ENCODE measurements at places on chromosomes 7 and 10. TPM values are rescaled to one million over a fixed set of nuclear protein-coding genes. Genes with fewer than 3 reads are reported as not detected.

GRCh38 chr7:96040250-96040772 lies 268.0 kb downstream of the DYNC1I1 start:
- DNase-seq = no peak

- no peak for DNase-seq
Measured at GRCh38 chr10:35388682-35389081, 52.4 kb downstream of the CCNY start.

DNA sequence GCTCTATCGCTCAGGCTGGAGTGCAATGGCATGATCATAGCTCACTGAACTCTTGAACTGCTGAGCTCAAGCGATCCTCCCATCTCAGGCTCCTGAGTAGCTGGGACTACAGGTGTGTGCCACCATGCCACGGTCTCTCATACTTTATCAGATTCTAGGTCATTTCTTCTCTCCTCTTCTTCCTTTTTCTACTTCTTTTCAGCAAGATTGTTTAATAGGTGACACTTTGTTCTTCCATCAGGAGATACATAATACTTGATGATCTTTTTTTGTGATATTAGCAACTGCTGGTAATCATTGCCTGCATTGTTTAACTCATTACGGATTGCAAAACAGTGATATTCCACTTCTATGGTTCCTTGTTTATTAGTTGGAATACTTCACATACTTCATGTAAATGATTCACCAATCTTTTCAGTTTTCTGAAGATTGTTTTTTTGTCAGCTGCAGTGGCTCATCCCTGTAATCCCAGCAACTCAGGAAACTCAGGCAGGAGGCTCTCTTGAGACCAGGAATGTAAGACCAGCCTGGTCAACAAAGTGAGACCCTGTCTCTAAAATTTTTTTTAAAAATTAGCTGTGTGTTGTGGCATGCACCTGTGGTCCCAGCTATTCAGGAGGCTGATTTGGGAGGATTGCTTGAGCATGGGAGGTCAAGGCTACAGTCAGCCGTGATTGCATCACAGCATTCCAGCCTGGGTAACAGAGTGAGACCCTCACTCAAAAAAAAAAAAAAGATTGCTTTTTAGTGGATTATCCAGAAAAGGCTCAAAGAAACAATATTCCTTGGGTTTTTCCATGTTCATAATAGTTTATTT lies 36.2 kb upstream of the CHST3 start:
- DNase-seq = no peak

DNA sequence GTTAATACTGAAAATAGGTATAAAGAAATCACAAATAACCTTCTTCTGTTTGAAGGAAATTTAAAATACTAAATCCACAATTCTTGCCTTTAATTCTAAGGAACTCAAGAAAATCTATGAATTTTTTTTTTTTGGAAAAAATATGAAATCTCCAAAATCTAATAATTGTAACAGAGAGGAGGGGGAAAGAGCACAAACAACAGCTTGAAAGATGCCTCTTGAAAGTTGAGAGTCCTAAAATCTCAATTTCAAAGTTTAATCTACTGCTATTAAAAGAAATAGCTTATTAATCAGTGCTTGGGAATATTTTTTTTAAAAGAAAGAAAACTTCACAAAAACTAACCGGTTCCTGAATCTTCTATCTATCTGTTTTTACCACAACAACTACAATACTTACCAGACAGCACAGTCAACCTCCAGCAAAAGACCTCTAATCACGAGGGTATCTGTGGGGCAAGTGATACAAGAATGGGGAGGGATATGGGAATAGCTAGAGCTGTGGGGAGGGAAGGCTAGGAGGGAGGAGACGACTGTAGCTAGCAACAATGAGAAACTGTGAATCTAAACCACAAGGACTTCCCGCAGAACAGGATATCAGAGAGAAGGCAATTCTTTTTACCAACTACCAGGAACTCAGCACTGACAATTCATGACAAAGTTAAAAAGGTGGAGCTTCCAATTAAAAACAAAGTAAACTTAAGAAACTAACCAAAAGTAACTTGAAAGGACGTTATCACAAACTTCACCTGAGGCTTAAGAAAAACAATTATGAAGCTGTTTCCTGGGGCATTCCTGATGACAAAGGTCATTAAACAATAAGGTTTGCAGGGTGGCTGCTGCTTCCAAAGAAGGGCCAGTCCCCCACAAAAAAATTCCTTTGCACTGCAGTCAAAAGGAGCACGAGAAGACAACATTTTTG lies at the start of gene USP54:
TSS of gene USP54 (minus strand) at position 462 of the 919 bp plus-strand sequence. CDS start 15,684 bp downstream, outside the sequence.
- DNase-seq = peak; percentile 35

Gene IRF5
- polyA plus RNA-seq = 14.1 TPM

Gene PCGF5
- polyA plus RNA-seq = 22.9 TPM

DNA sequence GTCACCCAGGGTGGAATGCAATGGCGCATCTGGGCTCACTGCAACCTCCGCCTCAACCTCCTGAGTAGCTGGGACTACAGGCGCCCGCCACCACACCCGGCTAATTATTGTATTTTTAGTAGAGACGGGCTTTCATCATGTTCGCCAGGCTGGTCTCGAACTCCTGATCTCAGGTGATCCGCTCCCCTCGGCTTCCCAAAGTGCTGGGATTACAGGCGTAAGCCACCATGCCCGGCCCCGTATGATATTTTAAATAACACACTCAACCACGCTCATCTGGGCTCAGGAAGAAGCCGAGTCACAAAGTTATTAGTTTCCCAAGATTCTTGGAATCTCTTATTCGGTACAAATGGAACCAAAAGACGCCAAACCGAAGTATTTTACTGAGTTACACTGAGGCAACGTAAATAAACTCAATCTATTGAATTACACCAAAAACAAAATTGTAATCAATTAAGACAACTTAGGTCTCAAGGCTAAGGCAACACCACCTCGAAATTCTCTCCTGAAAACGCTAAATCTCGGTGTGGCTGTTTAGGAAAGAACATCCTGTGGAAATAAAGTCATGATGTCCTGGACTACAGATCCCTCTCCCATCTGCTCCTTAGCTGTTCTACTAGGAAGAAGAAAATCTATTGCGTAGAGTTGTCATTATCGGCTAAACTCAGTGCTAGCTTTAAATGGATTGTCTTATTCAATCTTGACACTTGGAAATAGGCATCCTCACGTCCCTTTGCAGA lies 910 bp downstream of the ARHGAP19 start:
- DNase-seq = no peak

All from left renal cortex interstitium (tissue), 4 donors.